Mesothelial cell of epicardium (in vitro differentiated cells): ENCODE measurements at places on chromosomes 7 and 10.

- no peak for DNase-seq
Measured at GRCh38 chr10:133224756-133225372, 5.2 kb upstream of the UTF1 start.

DNA sequence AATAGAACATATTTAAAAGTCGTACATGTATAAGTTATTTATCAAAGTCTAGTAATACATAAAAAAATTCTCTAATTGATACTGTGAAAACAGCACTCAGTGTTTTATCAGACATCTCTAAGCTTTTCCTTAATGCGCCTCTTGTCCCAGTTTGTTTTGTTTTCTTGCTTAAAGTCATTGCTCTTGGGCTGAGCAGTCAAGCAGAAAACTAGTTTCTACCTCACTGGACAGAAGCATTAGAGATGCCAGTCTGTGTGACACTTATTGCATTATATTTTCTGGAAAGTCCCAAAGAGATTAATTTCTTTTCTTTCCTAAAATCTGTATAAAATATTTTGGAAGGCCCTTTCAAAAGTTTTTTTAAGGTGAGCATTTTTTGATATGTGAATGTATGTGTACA, 236.2 kb downstream of the PCLO start:
- no peak for DNase-seq

- no peak for DNase-seq
Measured at GRCh38 chr7:142787783-142788182, 17.0 kb downstream of the PRSS2 start.

DNA sequence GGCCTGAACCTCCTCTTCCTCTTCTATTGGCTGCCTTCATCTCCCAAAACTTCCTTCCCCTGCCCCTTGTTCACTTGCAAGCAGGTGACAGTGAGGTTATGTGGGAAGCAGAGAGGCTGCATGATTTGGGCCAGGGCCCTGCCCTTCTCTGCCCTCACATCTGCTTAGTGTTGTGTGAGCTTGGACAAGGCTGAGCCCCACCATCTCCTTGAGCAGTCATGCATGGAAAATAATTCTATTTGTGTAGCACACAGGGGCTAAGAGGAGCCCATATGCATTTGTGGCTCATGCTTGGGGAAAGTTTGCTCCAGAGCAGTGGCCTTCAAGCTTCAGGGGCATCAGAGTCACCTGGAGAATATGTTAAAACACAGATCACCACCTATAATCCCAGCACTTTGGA, 26.8 kb upstream of the AQP1 start:
- DNase-seq = no peak

DNA sequence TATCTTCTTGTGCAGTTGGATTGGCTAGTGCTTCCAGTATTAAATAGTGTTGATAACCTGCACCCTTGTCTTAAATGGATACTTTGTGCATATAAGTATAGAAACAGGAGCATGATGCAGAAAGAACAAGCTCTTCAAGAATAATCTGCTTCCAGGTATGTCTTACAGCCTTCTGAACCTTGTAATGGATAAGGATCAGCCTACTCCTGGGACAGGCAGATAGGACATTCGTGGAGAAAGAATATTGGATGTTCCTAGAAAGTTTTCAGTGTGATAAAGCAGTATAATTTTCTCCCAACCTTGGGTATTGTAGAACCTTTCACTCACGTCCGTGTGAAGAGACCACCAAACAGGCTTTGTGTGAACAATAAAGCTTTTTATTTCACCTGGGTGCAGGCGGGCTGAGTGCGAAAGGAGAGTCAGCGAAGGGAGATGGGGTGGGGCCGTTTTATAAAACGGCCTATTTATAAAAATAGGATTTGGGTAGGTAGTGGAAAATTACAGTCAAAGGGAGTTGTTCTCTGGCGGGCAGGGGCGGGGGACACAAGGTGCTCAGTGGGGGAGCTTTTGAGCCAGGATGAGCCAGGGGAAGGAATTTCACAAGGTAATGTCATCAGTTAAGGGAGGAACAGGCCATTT, 27.2 kb downstream of the C1GALT1 start:
- DNase-seq = no peak

DNA sequence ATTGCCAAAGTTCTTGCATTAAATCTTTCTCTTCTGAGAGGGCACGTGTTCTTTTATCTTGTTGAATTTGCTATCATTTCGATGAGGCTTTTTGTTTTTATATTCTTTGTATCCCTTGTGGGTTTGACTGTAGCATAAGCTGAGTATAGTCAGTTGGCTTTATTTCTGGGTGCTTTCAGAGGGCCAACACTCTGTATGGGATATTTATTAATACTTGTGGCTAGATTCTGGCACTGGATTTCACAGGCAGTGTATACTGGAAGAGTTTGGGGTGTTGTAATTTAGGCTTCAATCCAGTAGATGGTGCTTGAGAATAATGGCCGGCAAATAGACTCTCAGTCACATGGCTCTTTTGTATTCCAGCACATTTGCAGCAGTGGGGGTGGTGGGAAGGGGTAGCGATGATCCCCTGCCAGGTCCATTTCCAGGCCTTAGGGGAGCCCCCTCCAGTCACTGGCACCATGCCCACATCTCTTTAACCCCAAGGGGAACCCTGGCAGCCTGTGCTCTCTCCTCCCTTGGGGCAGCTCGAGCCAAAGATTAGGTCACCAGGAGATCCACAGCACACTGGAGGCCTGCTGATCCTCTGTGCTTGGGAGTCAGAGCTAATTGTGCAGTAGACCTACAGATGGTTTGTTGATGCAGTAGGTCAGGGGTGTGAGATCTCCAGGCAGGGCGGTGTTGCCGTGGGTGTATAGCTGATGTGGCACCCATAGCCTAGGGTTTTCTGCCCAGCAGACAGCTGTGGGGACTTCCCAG, 81.8 kb downstream of the PTPN20 start:
- DNase-seq = no peak

GRCh38 chr7:121919986-121920385, 47.0 kb downstream of the PTPRZ1 start:
- no peak for DNase-seq

GRCh38 chr7:54705436-54705835, 53.6 kb downstream of the SEC61G start:
- no peak for DNase-seq

DNA sequence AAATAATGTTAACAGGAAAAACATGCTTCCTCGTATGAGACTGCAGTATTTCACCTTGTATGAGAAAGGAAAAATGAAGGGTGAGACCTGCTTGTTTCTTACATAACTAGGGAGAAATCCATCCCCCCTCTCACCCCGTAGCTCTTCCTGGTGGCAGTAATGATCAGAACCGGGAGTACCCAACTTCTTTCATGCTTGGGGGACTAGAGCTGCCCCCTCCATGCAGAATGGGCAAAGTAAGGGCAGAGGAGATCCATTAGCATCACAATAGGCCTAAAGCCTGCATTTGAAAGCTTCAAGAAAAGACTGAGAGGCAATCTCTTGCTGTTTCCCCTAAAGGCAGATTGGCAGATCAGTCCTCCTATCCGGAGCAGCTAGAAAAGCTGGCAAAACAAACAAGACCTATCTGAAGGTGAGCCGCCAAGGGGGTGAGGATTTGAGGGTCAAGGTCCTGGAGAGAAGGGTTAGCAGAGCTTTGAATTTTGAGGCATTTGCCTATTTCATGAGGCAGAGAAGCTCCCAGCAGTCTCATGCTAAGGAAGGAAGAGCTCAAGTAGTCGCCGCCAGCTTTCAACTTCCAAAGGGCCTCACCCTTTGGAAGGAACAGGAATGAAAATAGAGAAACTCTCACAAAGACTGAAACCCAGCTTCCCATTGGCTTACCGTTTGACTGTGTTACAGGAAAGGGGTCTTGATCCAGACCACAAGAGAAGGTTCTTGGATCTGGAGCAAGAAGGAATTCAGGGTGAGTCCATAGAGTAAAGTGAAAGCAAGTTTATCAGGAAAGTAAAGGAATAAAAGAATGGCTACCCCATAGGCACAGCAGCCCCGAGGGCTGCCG, 36.2 kb downstream of the BAG3 start:
- DNase-seq = no peak

DNA sequence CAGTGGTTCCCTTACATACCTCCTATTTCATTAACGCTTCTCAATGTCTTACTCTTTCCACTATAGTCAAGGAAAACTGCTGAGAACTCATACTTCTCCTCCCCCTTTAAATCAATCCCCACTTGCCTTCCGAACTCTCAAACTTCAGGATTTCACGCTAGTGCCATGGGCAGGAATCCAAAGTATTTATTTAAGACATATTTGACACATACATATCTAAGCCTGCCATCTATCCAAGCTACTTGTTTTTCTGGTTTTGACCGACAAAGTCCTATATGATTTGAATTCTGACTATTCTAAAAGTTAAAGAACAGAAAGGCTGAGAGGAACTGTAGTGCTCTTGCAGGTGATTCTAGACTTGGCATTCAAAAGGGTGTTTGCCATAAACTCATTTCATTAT, 51.8 kb downstream of the CCDC6 start:
- DNase-seq = no peak

DNA sequence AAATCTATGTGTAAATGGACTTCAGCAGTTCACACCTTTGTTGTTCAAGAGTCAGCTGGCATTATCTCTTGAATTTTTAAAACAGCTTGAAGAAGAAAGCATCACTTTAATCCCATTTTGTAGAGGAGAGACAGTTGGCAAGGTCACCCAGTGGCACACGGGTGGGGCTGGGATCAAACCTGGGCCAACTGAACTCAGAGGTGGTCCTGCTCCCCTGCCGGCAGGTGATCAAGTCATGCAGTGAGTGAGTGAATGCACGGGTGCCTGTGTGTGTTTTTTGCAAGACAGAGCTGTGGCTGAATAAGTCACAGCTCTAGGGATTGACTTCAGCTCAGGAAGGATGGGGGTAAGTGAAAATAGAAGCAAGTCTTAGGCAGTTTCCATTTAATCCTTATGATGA, 9.5 kb downstream of the GHRHR start:
- DNase-seq = no peak

DNA sequence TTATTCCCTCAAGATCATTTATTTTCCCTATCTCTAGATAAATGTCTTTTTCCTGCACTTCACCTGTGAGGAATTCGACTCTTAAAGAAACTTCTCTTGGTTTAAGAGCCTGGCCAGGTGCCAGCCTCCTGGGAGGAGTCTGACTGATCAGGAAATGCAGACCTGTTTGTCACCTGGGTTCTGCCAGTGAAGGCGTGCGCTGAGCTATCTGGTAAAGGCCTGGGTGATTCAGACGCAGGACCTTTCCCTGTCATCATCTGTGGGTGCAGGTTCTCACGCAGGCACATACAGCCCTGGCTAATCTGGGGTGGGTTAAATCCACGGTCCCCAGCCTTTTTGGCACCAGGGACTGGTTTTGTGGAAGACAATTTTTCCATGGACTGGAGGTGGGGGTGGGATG, 65.3 kb upstream of the AQP1 start:
- peak; percentile 37 for DNase-seq

- no peak for DNase-seq
Measured at GRCh38 chr10:127612-128432, 7.4 kb upstream of the ZMYND11 start.

DNA sequence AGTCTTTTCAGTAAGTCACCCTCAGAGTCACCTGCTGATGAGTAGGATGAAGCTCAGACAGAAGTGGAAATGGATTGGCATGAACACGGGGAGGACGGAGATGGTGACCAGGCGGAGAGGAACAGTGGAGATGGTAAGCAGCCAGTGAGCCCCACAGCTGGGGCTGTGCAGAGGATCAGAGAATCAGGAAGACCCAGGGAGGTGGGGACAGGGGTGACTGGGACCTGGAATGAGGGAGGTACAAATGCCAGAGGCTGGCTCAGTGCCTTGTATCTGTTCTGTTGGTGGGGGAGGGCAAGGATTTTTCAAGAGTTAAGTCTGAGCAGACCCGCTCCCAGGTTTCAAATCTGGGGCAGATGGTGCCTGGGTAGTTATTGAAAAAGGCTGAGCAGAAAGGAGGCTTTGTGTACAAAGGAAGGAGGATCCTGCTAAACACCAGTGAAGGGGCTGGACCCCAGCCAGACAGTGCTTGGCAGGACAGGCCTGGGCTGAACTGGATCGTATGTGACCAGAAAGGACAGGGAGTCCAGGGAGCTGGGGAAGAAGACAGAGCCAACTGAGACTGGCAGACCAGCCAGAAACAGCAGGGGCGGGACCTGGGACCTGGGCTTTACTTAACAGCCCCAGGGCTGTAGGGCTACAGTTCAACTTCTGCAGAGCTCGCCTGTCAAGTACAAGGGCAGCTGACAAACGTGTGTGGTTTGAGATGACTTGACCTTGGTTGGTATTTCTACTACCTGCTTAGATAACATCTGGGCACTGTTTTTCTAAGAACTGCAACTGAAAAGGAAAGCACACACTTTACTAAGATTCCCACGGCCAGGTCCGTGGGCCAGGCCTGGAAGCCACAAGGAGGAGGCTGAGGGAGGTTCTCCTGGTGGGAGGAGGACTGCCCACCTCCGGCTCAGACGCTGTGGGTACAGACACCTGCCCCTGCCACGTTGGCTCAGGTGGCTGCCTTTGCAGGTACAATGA, 13.2 kb upstream of the FRMPD2 start:
- DNase-seq = no peak

DNA sequence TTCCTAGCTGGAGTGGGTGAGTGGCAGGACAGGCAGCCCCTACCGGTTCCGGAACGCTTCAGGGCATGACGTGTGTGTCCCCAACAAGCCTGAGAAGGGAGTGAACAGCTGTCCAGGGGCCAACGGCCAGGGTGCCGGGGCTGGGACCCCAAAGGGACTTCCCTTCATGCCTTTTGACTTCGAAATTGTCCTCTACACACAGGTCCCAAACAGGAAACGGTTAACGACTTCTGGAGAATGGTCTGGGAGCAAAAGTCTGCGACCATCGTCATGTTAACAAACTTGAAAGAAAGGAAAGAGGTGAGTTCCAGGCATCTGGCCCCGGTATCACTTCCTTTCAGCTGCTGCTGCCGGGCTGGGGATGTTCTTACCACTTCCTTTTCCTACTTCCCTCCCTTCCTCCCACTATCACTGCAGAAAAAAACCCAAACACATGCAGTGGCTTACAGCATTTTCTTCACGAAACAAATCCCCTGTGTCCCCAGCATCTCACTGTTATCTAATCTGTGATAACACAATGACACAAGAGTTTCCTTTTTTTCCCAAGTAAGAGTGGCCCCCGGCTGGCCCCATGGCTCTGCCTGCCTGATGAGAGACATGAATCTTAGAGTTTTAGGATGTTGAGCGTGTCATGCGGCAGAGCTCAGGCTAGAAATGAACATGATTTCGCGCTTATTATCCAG, 63.2 kb downstream of the MKI67 start:
- DNase-seq = no peak
